Suppressor macrophage (primary cell): ENCODE measurements at places on chromosomes 2 and 18.

DNA sequence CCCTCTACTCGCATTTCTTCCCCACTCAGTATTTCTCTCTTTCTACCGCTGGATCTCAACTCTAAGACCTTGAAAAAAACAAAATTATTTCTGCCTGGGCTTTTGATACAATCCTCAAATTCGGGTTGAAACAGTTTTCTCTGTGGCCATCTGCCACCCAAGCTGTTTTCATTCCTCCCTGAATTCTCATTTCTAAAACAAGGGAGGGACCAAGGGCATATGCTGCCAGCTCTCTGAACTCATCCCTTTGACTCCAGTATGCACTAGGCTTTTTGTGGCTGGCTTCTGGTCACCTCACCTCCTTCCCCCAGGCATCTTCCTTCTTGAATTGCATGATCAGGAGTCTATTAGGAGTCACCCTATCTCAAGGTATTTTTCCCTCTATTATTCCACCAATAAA is 49.5 kb downstream of the CCDC148 start:
- DNase-seq = no peak

GRCh38 chr2:223528036-223528435 is 74.1 kb downstream of the SCG2 start:
- DNase-seq = no peak

GRCh38 chr2:105330681-105331375 is 1.3 kb upstream of the TGFBRAP1 start:
- DNase-seq = no peak

DNA sequence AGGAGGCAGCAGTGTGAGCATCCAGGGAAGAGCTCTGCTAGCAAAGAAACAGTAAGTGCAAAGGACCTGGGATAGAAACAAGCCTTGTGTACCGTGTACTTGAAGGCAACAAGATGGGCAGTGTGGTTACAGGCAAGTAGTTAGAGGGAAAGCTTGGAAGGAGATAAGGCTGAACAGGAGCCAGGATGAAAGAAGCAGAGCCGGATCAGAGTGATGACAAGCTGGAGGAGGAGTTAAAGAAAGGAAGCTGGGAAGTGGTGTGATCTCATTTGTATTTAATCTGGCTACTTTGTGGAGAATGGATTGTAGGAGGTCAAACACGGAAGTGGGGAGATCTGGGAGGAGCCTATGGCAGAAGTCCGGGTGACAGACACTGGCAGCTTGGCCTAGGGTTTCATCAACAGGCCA is 44.7 kb upstream of the VPS54 start:
- DNase-seq = peak; percentile 31

DNA sequence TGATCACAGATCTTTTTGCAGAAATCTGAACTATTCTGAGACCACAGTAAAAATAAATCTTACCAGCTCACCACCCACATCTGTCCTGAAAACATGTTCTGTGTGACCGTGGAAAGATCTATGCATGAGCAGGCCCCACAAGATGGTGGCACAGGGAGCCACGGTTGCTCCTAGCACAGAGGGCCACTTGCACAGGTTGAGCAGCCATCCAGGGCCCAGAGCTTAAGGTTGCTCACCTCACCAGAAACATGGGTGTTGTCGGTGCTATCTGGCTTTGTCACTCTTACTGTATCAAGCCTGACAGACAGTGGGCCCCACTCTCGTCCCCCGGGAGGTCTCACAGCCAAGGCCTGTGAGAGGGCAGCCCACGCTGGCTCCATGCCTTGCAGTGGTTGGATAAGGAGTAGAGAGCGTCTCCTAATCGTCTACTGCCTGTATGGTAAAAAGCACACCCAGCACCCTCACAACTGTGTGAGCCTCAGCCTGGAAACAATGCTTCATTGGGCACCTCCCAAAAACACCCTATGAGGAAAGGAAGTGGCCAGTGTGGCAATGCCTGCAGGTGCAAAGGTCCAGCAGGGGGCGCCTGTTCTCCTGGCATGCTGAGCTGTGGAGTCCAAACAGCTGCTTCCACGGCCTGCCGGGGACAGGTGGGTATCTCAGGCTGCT is 19.6 kb downstream of the TUBB6 start:
- peak; percentile 92 for DNase-seq

GRCh38 chr18:57698571-57699276 is 77.1 kb upstream of the NARS1 start:
- DNase-seq = no peak

GRCh38 chr2:141707486-141707885 is 423.3 kb downstream of the LRP1B start:
- DNase-seq = no peak

DNA sequence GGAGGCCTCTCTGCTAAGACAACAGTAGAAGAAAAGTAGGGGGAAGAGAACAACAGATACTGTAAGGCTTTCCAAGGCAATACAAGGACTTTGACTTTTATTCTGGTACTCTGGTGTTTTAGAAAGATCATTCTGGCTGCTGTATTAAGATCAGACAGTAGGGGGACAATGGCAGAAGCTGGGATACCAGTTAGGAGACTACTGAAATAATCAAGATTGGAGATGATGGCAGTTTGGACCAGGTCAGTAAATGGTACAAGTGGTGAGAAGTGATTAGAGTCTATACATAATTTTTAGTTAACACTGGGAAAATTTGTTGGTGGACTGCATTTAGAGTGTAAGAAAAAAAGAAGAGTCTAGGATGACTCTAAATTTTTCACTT is 139.7 kb downstream of the ROCK1 start:
- DNase-seq = peak; percentile 19

DNA sequence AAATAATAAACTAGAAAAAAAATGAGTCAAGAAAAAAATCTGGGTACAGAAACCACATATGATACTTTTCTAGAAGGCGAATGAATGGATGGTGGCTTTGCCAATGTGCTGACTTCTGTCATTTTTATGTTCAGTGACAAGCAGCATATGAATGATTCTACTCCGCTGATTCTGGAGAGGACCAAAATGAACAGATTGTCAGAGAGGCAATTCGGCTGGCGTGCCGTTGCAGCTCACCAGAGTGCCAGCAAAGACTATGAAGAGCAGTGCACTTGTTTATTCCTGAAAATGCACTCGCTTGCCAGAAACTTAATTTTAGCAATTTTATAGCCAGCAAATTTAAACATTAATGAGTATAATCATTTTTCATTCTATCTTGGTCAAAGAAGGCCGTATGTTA is 105.9 kb upstream of the NYAP2 start:
- DNase-seq = no peak

- DNase-seq = no peak
These were observed 67.3 kb downstream of the SH3RF3 start for GRCh38 chr2:109196081-109196875.

DNA sequence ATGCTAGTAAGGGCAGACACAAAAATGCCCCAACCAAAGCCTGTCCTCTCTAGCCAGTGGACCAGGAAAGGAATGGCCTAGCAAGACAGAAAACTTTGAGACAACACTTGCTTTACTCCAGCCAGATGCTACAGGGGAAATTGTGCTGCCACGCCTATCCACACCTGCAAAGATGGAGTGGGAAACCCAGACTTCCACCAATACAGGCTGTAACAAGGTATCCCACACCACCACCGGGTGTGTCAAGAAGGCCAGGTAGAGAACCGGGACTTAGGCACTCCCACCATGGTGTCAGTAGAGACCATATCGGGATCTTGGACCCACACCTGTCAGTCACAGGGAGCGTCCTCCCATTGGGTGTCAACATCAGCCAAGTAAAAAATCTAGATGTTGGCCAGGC is 16.2 kb upstream of the ESPNL start:
- DNase-seq = no peak

DNA sequence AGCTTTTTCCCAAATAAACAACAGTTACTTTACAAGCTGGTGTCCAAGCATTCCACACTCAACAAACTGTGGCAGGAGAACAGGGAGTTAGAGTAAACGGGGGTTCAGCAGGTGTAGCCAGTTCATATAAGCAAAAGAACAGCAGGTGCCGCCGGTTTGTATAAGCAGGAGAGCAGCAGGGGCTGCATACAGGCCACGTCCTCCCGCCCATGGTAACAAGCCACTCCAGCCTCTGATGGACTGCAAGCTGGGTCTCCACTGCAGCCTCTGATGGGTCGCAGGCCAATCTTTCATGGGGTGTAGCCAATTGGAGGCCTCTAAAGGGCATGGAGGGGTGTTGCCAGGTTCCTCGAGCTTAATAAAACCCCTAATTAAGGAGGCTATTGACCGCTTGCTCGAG is 189.3 kb downstream of the ANKRD30B start:
- DNase-seq = no peak

- peak; percentile 9 for DNase-seq
These were observed at the start of gene GREB1L for GRCh38 chr18:21242141-21242779. Gene GREB1L (plus strand): TSS chr18:21242232. CDS start chr18:21383519, 141,287 bp downstream.

DNA sequence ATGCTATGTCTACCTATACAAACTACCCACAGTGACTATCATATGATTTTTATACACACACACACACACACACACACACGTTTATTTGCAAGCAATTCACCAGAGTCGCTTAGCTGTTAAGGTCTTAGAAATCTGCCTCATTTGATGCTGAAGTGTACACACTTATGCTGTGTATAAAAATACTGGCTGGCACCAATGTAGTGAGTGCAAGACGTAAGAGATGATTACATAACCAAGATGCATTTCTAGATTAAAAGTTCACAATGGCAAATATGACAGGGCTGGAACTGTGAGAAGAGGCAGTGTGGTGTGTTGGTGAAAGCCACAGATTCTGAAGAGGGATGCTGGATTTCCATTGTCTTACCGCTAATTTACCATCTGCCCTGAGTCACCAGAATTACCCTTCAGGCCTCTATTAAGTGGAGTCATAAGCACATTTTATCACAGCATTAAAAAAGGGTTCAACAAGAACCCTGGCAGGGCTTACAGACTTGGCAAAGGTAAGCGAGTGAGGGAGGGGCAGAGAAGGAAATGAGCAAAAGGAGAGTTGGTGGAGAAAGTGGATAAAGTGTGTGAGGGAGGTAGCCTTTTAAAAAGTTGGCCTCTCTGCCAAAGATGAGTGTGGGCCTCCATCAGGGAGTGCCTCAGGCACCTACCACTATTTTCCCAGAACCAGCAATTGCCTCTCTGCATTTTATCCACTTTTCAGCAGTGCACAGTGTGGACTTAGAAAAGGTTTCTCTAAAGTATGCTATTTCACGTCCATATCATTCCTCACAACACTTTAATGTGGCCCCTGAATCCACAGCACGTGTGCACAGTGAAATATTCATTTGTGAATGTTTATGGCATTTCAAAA is 21.5 kb downstream of the MEIS1 start:
- DNase-seq = no peak

DNA sequence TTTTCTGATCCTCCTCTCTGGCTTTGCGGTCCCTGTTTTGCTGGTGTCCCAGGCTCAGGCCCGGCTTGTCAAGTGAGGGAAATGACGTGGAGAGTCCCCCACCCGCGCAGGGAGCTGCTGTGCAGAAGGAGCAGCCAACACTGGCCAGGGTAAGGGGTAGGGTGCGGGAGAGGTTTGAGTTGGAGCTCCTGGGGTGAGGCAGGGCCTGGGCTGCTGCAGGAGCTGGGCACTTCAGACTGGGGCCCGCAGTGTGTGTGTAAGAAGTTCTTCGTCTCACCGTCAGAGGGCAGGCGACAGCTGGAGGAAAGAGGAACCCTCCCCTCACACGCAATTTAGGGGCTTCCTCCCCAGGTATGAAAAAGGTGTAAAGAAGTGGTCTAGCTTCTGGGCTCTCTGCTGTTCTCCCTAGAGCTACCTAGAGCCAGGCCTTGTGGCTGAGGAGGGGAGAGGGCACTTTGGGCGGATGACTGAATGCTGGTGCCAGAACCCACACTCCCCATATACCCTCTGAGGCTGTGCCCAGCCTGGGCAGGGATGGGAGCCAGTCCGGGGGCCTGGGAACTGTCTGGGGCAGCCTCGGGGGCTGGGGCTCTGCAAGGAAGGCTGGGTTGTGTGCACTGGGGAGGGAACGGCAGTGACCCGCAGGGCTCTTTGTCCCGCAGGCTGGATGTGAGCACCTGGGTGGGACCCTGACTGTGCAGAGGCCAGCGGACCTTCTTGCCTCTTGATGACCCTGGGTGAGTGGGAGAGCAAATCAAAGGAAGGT is 11.8 kb downstream of the CELF4 start:
- no peak for DNase-seq

- no peak for DNase-seq
These were observed 95.9 kb downstream of the EPB41L5 start for GRCh38 chr2:120108749-120109148.

DNA sequence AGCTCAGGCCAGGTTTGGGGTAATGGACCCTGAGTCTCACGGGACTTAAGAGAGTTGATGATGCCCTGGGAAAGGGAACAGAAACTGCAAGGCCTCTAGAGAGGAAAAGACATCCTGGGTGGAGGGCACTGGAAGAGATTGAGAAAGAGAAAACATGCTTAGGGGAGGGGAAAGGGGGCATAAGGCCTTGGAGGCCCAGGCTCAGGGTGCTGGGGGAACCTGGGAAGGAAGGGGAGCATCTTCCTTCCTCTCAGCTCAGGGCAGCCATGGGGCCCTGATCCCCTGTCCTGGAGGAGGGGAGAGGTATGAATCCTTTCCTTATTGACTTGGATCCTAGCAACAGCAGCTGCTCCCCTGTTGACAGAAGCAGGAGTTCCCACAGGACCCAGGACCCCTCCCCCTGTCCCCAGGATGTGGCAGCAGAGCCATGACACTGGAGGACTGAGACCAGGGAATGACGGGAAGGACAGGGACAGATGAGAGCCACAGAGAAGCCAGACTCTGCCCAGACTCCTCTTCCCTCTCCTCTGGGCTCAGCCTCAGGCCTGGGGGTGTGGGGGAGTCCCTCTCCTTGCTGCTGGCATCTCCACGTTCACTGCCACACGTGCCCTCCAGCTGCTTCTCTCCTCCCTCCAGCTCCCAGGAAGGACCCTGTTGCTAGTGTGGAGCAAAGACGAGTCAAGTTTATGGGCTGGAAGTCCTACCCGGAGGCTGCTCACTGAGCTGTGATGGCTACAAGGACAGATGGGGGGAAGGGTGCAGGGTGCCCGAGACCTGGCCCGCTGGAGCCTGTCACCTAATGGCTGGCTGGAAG is 815 bp downstream of the GPBAR1 start:
- DNase-seq = peak; percentile 55

- DNase-seq = no peak
These were observed 82.7 kb upstream of the SLC66A3 start for GRCh38 chr2:11072550-11072949.

GRCh38 chr2:65980531-65980930 is 454.4 kb upstream of the MEIS1 start:
- no peak for DNase-seq

- DNase-seq = no peak
These were observed 226.8 kb downstream of the MC4R start for GRCh38 chr18:60145776-60146175.

DNA sequence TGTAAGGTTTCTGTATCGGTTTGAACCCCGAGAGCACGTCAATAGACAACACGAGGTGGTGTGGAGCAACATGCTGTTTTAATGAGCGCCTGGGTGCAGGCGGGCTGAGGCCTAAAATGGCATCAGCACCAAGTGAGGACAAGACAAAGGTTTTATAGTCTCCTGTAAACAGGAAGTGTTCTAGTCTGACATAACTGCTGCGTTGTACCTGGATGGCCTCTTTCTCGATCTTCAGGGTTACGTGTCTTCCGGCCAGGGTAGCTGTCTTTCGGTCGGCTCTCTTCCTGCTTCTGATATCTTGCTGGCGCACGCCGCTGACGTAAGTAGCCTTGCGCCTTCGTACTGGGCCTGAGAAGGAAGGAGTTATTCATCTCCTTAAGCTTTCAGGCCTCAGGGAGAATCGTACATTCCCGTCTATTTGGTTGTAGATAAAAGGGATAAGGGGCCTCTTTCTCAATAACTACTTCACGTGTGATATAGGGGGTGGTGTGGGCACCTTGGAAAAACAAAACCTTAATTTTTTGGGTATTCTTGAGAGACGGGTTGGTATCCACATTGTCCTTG is 53.5 kb downstream of the KYNU start:
- DNase-seq = no peak

- DNase-seq = no peak
These were observed 375.9 kb downstream of the TNS1 start for GRCh38 chr2:217626926-217627325.
